ENCODE measurements at places on chromosomes 11 and 22.

DNA sequence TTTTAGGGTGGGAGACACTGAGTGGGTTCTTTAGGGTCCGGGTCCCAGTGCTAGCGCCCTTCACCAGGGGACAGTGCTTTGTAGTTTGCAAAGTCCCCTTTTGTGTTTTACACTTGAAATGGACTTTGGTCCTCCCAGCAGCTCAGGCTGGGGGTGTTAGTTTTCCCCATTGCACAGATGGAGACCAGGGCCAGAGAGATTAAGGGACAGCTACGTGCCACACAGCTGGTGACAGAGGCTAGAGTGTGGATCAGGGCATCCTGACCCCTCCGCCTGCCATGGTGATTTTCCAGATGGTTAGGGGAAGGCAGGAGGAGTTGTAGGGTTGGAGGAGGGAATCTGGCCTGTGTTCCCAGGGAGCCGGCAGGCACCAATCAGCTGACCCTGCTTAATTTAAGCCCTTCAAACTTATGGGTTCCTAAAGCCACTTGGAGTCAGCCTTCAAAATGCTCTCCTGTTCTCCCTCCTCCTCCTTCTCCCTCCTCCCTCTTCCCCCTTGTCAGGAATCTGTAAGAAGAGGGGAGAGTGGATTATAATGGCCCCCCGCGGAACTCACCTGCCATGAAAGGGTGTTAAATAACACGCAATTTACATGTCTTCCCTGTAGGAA is 22.5 kb upstream of the MPPED1 start:
- DNase-seq: no peak

DNA sequence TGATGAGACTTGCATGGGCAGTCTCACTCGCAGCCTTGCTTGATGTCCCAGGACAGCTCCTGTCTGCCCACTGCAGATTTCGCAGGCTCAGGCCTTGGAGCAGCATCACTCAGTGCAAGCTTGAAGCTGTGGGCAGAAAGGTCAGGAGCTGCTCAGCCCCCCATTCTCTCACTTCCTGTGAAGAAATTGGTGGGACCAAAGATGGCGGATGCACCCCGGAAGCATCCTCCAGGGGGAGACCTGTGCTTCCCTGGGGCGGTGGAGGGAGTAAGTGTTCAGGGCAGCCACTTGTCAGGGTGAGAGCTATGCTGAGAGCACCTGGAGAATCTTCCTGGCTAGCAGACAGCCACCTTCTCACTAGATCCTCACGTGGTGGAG is 11.3 kb downstream of the PLAAT2 start:
- no peak for DNase-seq

- no peak for DNase-seq
Observed at GRCh38 chr11:104214517-104214916, 50.6 kb upstream of the PDGFD start.

DNA sequence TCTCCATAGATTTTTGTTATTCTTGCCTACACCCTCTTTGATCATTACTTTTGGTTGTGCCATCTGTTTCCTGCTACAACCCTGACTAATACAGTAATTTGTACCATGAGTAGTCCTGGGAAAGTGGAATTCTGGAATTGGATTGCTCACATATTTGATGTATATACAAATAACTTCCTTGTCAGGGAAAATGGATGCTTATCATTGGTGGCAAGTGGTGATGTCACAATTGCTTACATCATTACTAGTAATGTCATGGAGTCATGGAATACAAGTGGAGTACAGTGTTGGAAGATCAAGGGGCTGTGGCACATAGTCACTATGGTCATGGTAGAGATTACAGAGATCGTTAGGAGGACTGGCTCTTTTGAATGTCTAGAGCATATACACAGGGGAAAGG is 24.4 kb downstream of the AASDHPPT start:
- DNase-seq: no peak

DNA sequence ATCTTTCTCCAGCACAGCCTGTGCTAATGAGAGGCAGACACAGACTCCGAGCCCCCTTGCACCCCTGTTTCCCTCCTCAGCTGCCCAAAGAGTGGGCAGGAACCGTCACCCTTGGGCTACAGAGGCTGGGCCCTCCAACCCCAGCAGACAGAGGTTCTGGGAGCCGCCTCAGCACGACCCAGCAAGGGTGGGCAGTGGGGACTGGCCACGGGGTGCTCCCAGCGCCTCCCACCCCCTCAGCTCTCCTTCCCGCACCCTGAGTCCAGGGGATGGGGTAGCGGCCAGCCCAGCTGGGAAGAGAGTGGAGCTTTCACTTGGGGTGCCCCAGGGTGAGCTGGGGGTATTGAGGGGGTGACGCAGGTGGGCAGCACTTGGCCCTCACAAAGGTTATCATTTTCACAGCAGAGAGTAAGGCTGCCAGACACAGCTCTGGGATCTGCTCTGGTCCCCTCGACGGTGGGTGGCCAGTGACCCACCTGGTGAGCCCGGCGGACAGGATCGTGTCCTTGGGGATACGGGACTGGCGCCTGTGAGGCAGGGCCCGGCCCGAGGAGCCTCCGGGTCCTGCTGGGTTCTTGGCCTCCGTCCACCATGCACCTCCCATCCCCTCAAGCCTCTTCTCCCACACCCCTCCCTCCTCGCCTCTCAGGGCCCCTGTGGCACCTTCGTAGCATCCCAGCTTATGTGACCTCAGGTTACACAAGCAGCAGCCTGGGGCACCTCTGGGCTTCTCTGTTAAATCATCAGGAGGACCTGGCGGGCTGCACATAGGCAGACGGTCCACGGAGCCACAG is 14.4 kb upstream of the BRSK2 start:
- no peak for DNase-seq

DNA sequence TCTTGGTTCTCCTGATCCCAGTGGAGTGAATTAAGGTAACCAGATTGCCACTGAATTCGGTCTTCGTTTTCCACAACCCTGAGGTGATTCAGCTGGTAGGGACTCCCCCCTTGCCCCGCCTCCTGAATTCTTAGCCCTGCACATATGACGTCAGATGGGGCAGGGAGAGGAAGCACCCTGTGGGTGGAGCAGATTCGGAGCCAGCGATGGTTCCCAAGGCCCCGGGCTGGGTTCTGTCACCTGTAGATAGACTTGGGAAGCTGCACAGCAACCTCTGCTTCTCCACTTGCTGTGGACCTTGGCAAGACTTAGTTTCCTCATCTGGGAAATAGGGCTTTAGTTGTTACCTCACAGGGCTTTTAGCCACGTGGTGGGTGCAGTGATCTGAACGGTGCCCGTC is 67.8 kb downstream of the CTTN start:
- DNase-seq: no peak

- no peak for DNase-seq
Observed at GRCh38 chr11:74670171-74670570, 61.1 kb downstream of the CHRDL2 start.

DNA sequence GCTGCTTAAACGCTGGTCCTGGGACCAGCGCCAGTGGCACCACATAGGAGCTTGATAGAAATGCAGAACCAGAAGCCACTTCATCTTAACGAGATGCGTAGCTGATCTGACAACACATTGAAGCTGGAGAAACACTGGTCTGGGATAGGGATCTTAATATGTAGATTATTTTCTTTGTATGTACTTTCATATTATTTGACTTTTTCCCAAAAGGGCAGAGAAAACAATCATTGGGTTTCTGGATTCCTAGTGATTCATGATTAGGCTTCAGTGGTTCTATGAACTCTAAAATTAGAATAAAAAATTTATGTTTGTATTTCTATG is 12.3 kb downstream of the MPEG1 start:
- DNase-seq: no peak

DNA sequence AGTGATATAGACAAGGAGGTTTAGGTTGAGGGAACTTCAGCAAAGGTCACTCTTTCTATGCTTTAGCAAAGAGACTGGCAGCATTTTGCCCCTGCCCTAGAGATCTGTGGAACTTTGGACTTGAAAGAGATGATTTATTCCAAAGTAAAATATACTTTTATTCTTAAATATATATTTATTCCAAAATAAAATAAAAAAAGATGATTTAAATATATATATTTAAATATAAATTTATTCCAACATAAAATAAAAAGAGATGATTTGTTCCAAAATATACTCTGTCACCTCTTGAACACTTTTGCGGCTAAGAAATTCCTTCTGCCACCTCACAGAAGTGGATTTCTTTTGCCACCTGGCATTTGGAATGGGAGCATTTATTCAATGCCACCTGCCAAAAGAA is 521.3 kb upstream of the CHORDC1 start:
- DNase-seq: no peak

GRCh38 chr11:10809373-10810160 is 841 bp upstream of the EIF4G2 start:
- DNase-seq: no peak

- DNase-seq: no peak
Observed at GRCh38 chr11:32115446-32115845, 24.6 kb downstream of the RCN1 start.

DNA sequence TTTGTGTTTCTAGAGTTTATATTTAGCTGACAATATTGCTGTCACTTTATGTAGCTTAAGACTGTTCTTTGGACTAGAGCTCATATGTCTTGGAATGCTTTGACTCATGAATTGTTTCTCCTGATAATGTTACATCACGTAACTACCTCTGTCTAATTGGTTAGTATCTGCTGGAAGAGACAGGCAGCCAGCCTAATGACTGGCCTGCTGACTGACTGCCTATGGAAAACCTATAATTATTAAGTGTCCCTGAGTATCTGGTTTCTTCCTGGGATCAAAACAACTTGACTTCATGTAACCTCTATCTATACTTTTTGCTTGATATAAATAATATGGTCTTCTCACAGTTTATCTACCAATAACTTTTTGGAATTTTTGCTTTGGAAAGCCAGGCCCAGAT is 9.4 kb downstream of the SOX6 start:
- no peak for DNase-seq

DNA sequence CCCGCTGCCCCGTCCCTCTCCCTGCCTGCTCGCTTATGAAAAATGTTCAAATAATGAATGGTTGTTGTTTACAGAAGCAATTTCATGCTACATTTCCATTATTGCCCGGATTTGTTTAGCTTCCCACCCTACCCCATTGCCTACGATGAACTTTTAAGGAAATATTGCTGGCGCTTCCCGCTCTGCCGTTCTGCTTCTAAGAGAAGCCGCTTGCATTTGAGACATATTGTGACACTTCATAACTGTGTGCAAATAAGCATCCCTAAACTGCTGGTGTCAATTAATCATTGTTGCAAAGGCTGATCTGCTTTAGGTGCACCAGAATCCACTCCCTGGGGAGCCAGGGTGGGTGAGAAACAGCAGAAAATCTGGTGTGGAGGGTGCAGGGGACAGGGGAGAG is 52.3 kb upstream of the LMO1 start:
- no peak for DNase-seq

DNA sequence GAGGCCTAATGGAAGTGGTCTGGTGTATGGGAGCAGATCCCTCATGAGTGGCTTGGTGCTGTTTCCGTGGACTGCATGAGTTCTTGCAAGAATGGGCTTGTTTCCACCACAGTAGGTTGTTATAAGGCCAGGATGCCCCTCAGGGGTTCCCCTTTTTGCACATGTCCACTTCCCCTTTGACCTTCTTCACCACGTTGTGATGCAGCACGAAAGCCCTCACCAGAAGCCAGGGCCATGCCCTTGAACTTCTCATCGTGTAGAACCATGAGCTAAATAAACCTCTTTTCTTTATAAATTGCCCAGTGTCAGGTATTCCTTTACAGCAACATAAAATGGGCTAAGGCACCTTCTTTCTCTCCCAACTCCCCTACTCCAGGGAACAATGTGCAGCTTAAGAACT is 2.8 kb upstream of the NARS2 start:
- DNase-seq: no peak

- DNase-seq: no peak
Observed at GRCh38 chr22:23101524-23101923, 31.2 kb downstream of the GNAZ start.

DNA sequence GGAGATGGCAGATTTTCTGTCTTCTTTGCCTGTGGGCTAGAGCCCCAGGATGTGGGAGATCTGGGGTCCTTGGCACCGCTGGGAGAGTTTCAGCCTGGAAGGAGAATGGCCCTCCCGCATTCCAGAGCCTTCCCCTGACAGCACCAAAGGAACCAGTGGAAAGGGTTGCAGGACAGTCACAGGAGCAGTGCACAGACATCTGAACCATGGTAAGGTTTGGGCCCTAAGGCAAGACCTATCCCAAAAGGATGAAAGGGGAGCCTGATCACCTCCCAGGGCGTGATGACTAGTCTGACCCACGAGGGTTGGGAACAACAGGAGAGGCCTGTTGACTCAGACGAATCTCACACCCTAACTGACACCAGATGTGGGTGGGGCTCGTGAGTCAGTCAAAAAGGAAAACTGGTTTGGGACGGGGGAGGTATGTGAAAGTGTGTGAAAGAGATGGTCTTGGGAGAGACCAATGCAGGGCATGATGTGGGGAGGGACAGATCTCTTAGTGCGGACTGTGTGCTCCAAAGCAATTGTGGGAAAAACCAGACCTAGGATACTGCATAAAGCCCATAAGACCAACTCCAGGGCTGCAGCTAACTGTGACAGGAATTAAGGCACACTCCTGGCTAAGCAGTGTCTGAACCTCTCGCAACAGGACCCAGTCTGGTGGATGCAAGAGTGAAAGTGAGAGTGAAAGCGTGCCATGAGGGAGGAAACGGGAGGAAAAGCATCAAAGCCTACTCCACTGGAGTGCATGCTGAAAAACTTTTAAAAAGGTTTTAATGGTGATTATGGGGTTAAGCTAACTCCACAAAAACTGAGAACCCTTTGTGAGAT is 39.1 kb upstream of the GLYAT start:
- no peak for DNase-seq

GRCh38 chr22:42314709-42315391 is 44.4 kb upstream of the TCF20 start:
- no peak for DNase-seq

DNA sequence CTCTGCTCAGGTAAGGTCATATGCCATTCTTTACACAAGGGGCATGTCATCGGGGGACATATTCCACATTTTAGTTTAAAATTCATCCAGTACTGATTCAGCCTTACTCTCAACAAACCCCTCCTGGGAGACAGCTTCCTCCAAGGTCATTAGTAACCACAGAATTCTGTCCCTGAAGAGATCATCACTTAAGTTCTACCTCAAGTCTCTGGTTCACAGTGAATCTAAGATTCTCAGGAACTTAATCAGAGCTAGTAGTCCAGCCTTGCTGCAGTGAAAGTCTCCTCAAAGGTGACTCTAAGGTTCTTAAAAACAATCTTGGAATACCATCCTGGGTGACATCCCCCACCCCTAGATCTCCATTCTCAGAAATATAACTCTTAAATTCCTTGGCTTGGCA is 18.9 kb upstream of the GDPD4 start:
- DNase-seq: no peak

GRCh38 chr11:6856871-6857270 is 6.0 kb upstream of the OR10A2 start:
- no peak for DNase-seq
